ENCODE measurements at places on chromosomes 4 and X. TPM values are rescaled to one million over a fixed set of nuclear protein-coding genes. Genes with fewer than 3 reads are reported as not detected.

DNA sequence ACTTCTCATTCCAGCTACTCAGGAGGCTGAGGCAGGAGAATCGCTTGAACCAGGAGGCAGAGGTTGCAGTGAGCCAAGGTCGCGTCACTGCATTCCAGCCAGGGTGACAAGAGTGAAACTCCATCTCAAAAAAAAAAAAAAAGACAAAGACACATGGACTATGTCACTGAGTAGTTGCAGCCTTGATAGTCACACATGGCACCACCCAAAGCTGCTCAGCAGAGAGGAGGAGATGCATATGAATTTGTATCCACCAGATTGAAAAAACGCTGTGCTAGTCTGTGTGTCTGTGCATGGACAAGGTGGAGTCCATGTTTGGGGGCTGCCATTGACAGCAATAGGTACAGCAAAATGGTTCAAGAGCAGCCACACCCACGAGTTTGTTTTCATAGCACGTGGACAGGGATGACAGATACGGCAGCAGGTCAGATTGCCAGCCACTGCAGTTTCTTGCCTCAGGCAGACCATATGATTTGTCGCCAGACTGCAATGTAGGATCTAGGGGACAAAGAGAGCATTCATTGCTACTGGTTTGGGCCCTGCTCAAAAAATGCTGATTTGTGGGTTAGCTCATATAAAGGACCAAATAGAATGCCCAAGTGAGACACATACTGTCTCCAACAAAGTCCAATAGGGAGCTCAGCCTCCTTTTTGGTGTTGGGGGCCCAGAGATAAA, 89.9 kb downstream of the CEP135 start:
- no peak for DNase-seq
- H3K27me3 ChIP-seq: no peaks in the 10 kb centered on the region
- no peaks in the 10 kb centered on the region for H3K4me1 ChIP-seq
- no peak overlapping the region for H3K27ac ChIP-seq
- no peak overlapping the region for H3K4me3 ChIP-seq

Gene NAP1L5
- total RNA-seq: 0.28 TPM

DNA sequence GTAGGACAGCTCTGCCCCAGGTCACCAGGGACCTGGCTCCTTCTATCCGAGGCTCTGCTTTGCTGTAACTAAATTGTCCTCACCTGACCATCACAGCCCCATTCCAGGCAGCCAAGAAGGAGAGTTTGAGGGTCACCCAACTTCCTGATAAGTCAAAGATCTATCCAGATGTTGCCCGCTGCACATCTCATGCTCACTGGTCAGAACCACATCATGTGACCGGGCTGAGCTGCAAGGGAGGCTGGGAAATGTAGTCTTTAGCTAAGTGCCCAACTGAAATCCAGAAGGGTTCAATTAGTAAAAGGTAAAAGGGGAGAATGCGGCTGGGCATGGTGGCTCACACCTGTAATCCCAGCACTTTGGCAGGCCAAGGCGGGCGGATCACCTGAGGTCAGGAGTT, 18.4 kb downstream of the HMX1 start:
- H3K36me3 ChIP-seq: no peaks in the 10 kb centered on the region
- H3K27ac ChIP-seq: no peak overlapping the region
- DNase-seq: no peak
- H3K27me3 ChIP-seq: peaks cover 88% of the 10 kb centered on the region

DNA sequence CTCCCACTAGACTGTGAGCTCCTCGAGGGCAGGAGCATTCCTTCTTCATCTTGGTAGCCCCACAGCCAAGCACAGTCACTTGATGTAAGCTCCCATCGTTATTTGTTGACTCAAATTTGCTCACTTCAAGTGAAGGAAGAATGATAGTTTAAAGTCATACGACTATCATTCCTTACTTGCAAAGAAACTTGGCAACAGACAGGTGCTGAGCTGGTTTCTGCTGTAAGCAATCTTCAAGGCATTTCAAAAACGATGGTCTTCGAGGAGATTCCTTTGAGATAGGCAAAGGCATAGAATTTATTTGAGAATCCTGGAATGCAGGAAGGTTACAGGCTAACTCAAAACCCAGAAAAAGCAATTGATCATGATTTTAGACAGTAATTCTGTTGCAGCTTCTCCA, 64.8 kb downstream of the QDPR start:
- DNase-seq: no peak
- H3K27me3 ChIP-seq: peaks cover 4% of the 10 kb centered on the region
- H3K36me3 ChIP-seq: no peaks in the 10 kb centered on the region

Gene ZNF182
- 3.8 TPM for total RNA-seq

GRCh38 chrX:34487364-34487763, 169.7 kb downstream of the TMEM47 start:
- no peak overlapping the region for H3K27ac ChIP-seq
- no peaks in the 10 kb centered on the region for H3K4me1 ChIP-seq
- DNase-seq: no peak
- no peaks in the 10 kb centered on the region for H3K36me3 ChIP-seq
- H3K27me3 ChIP-seq: no peaks in the 10 kb centered on the region

Gene AASDH
- 11.5 TPM for total RNA-seq

Gene TMEM31
- total RNA-seq: not detected

Gene SFRP2
- not detected for total RNA-seq

Gene NCAPG
- 53.7 TPM for total RNA-seq

- H3K27ac ChIP-seq: peak overlapping the region; percentile 20
- DNase-seq: no peak
- H3K27me3 ChIP-seq: no peaks in the 10 kb centered on the region
- no peak overlapping the region for H3K4me3 ChIP-seq
- peaks cover 14% of the 10 kb centered on the region for H3K36me3 ChIP-seq
These were observed 111.7 kb downstream of the CHRNA9 start for GRCh38 chr4:40446839-40447238.
